ENCODE measurements at places on chromosomes 2 and 18.
A peak's percentile ranks its signal among the peaks of the same experiment; 100 is the strongest.

- no peak for DNase-seq
These were observed 115.2 kb upstream of the KLHL29 start for GRCh38 chr2:23269747-23270146.

DNA sequence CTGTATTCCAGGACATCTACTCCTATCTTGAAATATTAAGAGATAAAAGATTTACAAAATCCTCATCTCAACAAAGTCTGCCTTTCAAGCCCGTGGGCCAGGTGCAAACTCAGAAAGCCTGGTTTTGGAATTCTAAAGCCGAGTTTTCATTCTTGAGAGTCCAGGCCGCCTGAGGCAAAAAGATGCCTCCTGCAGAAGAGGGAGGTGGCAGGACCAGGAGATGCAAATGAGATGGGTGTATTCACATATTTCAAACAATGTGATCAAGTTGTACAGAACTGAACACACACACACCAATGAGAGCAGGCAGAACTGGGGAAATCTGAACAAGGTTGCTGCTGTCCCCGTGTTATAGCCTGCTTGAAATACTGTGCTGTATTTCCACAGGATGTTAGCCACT is 7.7 kb upstream of the HS6ST1 start:
- DNase-seq: no peak

DNA sequence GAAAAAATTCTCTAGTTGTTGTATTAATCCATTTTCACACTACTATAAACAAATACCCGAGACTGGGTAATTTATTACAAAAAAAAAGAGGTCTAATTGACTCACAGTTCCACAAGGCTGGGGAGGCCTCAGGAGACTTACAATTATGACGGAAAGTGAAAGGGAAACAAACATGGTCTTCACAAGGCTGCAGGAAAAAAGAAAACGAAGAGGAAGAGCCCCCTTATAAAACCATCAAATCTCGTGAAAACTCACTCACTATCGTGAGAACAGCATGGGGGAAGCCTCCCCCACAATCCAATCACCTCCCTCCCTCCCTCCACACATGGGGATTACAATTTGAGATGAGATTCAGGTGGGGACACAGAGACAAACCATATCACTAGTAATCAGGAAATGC is 61.7 kb upstream of the SPTBN1 start:
- DNase-seq: no peak

DNA sequence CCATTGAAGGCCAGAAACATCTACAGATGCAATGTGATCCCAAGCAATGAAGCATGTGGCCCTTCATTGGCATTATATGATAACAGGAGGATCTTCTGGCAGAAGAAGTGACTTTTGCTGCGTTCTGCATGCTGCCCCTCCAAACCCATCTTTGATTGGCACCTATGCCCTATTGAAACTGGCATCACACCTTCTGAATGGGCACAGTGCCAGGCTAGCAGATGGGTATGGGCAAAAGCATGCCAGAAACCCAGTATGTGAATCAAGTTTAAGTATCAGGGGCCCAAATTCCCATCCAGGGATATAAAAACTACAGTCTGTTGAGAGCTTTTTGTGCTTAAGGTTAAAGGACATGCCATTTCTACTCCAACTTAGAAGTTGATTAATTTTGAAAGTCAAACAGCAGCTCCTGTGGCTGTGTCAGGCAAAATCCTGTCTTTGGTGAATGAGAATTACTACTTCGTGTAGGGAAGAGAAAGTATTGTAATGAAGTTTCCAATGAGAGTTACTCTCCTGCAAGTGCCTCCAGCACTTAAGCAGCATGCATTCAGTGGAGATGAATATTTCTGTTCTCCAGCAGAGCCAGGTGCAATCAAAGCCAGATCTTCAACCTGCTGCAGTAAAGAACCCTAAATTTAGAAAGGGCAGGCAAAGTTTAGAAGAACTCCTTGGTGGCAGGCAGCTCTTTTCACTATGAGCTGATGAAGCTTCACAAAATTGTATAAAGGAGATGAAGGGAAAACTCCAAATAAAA is 8.6 kb downstream of the VRK2 start:
- peak; percentile 93 for DNase-seq

DNA sequence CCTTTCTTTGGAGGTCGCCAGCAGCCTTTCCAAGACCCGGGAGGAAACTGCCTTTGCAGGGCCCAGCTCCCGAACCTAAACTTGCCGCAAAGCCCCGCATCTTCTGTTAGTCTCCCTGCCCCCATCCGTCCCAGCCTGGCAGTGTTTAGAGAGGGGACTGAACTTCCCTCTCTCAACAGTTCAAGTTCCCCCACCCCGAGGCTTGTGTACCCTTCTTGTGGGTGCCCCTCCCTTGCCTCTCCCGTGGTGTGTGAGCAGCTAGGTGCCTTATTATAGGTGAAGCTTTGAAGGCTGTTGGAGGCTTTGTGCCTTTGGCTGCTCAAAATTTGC is 1.4 kb downstream of the LBH start:
- DNase-seq: no peak

DNA sequence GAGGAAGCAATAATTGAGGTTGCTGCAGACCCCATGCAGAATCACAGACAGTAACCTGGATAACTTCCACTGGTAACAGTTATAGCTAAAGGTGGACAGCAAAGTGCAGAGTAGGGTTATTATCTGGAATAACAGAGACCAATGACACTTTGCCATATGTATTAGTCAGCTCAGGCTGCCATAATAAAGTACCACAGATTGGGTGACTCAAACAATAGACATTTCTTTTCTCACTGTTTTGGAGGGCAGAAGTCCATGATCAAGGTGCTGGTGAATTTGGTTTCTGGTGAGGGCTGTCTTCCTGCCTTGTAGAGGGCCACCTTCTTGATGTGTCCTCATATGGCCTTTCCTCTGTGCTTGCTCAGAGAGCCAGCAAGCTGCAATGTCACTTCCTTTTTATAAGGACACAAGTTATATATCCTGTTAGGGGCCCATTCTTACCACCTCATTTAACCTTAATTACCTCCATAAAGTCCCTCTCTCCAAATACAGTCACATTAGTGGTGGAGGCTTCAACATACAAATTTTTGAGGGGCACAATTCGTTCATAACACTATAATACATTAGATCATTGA is 191.0 kb upstream of the LRP1B start:
- no peak for DNase-seq

DNA sequence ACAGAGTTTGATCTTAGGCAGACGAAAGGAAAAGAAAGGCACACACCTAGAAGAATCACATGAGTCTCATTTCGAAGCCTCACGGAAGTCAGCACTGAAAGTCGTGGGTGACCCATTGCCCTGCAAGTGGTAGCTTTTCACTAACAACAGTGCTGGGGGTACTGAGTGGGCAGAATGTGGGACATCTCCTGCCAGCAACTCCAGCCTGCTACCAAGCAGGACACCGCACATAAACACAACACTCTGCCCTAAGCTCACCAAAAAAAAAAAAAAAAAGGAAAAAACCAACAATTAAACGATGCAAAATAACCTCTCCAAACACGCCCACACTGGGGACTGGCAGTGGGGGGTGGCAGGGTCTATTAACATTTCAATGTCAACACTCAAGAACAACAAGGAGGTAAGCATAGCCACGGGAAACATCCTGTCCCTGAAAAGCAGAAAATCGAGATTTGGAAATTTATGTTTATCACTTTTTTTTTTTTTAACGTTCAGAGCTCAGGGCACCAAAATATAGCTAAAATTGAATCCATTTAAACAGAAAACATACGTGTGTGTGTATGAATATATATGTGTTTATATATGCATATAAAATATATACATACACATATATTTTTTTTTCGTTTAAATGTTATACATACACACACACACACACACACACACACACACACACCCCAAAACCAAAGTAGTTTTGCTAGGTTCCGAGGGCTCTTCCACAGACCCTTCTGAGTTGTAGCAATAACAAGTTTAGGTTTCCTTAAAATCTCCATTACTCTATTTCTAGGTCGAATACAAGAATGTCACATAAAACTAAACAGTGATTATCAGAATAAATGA is 2.2 kb downstream of the INO80D start:
- DNase-seq: no peak
